ENCODE measurements at places on chromosomes 2 and 18.

- no peak for DNase-seq
Observed at GRCh38 chr2:112199188-112199587, 55.7 kb downstream of the ZC3H8 start.

- DNase-seq: no peak
Observed at GRCh38 chr2:23477392-23477791, 92.4 kb downstream of the KLHL29 start.

GRCh38 chr2:201188449-201188848, 5.5 kb downstream of the CASP10 start:
- no peak for DNase-seq

DNA sequence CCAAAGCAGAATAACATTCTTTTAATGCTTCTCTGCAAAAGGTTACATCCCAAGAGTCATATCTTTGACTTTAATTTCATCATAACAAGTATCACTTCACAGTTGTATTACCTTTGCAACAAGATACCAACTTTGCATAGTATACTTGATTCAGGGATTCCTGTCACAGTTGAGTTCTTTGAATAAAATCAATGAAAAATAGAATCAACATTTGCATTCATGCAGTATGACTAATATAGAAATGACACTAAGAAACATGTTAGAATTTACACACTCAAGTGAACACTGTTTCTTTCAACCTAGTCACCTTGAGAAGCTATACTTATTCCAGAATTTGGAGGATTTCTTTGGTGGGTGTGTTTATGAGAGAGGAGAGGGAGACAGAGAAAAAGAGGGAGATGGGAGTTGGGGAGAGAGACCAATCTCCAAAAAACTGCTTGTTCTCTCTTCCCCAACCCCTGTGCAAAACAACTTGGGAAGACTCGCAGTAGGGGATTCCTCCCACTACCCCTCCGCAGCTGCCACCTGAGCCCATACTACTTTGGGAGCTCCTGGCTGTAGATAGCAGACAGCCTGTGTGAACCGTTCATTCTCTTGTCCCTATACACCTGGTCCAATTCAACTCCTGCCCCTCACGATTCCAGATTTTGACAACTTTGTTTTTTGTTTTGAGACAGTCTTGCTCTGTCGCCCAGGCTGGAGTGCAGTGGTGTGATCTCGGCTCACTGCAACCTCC, 57.7 kb downstream of the PELI1 start:
- no peak for DNase-seq

- no peak for DNase-seq
Observed at GRCh38 chr2:178143481-178143880, 31.2 kb downstream of the RBM45 start.

GRCh38 chr2:163419000-163419830, 316.6 kb downstream of the FIGN start:
- no peak for DNase-seq

DNA sequence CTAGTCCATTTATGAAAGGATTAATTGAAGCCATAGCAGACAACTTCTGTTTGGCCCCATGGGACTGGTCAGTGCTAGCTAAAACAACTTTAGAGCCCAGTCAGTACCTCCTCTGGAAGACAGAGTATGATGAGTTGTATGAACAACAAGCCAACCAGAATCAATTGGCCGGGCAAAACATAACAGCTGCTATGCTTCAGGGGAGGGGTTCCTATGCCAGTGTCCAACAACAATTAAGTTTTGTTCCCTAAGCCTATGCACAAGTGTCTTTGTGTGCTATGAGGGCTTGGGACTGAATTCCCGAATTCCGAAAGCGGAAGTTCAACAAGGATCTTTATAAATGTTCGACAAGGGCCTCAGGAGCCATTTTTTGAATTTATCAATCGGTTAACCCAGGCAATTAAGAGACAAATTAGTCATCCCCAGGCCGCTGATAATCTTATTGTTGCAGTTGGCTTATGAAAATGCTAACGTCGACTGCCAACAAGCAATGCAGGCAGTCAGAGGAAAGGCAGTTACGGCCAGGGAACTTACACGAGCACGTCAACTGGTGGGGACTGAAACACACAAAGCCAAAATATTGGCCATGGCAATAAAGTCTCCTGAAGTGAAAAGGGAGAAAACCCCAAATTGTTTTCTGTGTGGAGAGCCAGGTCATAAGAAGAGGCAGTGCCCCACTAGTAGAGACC, 57.9 kb downstream of the ZNF638 start:
- peak; percentile 27 for DNase-seq

DNA sequence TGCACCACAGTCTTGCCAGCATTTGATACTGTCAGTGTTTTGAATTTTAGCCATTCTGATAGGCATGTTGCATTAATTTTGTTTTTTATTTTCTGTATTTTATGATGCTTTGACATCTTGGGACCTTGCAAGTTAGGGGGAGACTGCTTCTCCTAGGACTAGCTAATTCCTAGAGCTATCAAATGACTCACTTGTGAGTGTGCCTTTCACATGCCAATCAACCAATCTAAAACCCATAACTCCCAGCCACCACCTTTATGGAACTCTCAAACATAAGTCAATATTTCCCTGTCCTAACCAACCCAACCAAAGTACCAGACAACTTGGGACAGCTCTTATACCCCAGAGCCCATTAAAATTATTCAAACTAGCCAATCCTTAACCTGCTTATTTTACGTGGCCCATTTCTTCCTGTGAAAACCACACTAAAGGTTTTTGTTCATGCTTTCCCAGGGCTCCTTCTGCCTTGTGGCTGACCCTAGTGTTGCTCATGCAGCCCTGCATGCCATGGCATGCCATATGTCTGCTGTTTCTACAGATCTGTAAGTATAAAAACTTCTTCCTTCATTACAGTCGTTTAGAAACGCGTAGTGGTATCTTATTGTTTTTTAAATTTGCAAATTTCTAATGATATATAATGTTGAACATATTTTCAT, 230.1 kb downstream of the GPD2 start:
- no peak for DNase-seq

DNA sequence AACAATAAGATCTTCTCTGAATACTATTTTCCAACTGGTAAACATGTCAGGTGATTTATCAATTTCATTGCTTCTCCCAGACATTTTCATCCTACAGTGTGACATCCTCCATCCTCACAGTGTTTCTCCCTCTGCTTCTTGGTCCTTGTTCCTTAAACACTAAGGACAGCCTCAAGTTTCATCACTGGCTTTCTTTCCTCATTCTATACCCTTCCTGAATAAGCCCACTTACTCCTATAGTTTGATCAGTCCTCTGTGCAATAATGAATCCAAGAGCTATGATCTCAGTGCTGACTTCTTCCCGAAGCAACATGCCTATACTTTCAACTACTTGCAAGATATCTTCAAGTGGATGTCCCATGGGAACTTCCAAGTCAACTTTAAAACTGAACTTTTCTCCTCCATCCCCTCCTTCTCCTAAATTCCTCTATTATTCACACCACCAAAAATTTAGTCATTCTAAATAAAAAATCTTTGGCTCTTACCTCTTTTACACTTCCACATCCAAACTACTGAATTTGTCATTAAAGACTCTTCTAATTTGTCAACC, 87.6 kb downstream of the FAM228A start:
- no peak for DNase-seq

DNA sequence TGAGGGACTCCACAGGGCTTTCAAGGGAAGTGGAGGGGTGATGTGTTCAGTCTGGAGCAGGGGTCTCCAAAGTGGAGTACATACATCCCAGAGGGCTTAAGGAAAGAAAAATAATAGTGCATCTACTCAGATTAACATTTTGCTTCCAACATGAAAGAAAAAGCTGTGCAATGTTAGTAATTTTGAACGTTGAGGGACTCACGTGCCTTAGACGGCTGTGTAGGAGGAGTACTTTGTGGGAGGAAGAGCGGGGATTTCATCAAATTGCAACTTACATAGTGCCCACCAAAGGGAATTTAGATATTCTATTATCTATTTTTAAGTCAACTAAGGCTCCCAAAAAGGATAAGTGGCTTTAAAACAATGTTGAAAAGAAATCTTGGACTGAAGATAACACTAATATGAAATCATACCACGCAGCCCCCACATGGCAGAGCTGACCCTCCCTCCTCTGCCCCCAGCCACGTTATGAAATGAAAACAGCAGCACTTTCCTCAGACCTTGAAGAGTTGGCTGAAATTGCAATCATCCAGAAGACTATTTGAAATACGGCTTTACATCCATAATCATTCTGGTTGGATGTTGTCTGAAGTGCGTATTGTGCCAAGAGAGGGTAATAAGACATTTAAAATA, 42.9 kb downstream of the MEX3C start:
- DNase-seq: no peak

DNA sequence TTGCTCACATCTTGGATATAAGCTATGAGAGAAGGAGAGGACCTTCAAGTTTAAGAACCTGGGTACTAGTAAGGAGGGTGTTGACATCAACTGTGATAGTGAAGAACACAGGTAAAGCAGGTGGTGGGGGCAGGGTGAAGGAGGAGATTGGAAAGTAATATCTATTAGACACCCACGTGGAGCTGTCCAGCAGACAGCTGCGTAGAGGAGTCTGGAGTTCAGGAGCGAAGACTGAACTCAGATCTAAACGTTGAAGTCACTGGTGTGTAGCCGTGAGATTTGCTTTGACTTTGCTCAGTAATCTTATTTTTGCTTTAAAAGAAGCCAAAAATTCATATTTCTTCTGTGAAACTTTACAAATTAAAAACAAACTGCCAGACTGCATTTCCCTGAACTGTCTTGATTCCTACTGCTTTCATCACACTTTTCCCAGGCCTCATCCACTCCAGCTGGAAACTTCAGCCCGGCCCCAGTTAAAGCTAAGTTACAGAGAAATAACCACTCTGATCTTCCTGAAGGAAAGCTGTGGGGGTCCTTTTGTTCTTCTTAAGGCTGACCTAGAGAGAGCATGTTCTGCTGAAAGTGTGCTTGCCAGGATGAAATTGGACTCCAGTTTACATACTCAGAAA, 533.3 kb downstream of the CNTNAP5 start:
- DNase-seq: no peak

GRCh38 chr18:48946329-48946835, 4.4 kb downstream of the SMAD7 start:
- DNase-seq: no peak

GRCh38 chr2:174681099-174682006, 82.9 kb downstream of the CHRNA1 start:
- no peak for DNase-seq

- DNase-seq: no peak
Observed at GRCh38 chr18:28514699-28515098, 337.8 kb upstream of the CDH2 start.

- no peak for DNase-seq
Observed at GRCh38 chr2:20558391-20559150, 92.3 kb downstream of the HS1BP3 start.

GRCh38 chr2:18501156-18501555, 59.3 kb downstream of the RDH14 start:
- DNase-seq: no peak

GRCh38 chr2:15797939-15798281, 142.4 kb upstream of the MYCN start:
- DNase-seq: no peak

- DNase-seq: no peak
Observed at GRCh38 chr2:203659331-203660049, 46.9 kb upstream of the CD28 start.

DNA sequence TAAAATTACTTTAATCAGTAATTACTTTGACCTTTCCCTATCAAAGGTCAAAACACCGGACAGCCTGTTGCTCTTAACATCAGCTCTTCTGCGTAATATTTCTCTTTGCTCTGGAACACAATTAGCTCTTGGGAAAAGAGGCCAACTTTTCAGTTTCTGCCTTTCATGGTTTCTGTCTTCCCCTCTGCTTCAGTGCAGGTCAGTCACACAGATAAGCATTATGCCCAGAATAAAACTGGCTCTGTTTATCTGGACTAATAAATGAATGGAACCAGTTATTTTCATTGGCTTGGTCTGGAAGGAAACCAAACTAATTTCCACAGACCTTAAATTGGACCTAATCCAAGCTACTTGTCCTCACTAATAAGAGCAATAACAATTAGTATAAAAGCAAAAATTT, 26.2 kb upstream of the GALNT3 start:
- no peak for DNase-seq

GRCh38 chr2:223243233-223243632, 191.2 kb downstream of the KCNE4 start:
- no peak for DNase-seq

- no peak for DNase-seq
Observed at GRCh38 chr2:157486596-157487270, 42.8 kb upstream of the CYTIP start.

- DNase-seq: no peak
Observed at GRCh38 chr2:8264981-8265380, 416.9 kb upstream of the ID2 start.

- DNase-seq: no peak
Observed at GRCh38 chr2:55871637-55872036, 51.9 kb downstream of the EFEMP1 start.

DNA sequence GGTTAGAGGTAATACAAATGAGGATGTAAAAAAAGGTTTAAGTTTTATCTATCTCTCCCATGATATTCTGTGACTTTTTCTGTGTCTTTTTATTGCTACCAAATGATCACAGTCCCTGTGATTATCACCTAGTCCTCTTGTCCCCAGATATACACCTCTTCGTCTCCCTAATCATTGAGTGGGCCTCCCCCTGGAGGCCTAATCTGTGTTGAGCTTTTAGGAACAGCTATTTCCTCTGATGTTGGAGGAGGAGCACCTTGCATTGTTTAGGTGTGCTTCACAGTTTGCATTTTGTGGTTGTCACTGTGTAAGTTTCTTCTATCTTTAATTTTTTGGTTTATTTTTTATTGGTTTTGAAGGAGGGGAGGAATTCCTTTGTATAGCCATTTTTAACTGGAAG, 33.3 kb downstream of the CCDC85A start:
- no peak for DNase-seq

DNA sequence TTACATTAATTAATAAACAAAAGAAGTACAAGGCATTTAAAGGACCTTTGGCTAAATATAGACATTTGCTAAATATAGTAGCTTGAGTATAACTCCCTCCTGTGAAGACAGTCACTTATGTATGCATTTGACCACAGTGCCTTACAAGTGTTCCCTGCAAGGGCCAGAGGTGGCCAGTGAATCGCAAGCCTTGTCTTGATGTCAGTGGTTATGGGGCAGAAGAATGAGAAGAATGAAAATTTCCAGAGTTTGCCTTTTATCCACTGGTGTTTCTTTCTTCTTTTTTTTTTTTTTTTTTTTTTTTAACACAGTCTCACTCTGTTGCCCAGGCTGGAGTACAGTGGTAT, 1.8 kb downstream of the LRRFIP1 start:
- DNase-seq: no peak

DNA sequence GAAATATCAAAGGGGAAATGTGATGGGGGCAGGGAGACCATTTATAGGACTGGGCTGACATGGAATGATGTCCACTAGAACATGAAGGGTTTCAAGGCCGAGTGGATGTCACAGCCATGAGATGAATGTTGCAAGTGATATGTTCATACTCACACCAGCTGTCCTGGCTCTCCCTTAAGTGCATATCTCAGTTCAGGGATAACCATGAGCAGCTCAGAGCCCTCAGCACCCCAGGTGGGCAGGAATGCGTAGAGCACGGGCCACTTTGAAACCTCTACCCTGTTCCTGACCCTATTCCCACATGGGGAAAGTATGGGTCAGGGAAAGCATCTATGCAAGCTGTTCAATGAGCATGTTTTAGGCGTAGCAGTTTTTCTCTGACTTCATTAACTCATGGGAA, 12.4 kb upstream of the EML4 start:
- DNase-seq: no peak

GRCh38 chr2:45643095-45643494, 8.4 kb upstream of the PRKCE start:
- DNase-seq: no peak

Data from posterior cingulate gyrus (tissue), 11 donors.